Lung microvascular endothelial cell (primary cell): ENCODE measurements at places on chromosomes 5 and 9. TPM values are rescaled to one million over a fixed set of nuclear protein-coding genes. Genes with fewer than 3 reads are reported as not detected.

DNA sequence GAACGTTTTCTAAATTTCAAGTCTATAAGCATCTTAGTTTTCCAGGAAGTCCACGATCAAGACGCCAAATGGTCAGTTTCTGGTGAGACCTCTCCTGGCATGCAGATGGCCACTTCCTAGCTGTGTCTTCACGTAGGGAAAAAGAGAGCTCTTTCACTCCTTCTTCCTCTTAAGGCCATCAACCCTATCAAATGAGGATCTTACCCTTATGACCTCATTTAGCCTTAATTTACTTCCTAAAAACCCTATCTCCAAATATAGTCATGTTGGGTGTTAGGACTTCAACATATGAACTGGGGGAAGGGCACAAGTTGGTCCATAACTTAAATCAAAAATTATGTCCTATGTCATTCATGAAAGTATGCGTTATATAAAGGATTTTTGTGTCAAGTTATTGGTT is 229.5 kb downstream of the ARL15 start:
- no peak for DNase-seq

DNA sequence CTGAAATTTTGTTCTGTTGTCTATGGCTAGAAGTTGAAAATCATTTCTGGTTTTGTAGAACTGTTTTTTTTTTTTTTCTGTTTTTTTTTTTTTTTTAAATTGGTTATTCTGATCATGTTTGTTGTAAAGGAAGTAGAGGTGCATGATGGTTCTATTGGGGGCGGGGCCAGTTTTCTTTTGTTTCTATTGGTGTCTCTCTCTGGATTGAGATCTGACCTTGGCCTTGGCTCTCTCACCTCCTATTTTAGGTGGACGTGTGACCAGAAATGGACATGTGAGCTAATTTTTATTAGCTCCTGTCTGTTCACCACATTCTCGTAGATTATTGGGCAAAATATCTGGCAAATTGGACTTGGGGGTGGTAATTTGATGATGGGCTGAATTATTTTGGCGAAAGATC is 3.2 kb downstream of the ZNF618 start:
- no peak for DNase-seq

GRCh38 chr5:138789771-138790242 is 36.6 kb downstream of the CTNNA1 start:
- peak; percentile 55 for DNase-seq

- DNase-seq = no peak
Measured at GRCh38 chr5:78483809-78484521, 123.5 kb downstream of the SCAMP1 start.

- DNase-seq = no peak
Measured at GRCh38 chr9:111678293-111678692, 16.9 kb downstream of the GNG10 start.

DNA sequence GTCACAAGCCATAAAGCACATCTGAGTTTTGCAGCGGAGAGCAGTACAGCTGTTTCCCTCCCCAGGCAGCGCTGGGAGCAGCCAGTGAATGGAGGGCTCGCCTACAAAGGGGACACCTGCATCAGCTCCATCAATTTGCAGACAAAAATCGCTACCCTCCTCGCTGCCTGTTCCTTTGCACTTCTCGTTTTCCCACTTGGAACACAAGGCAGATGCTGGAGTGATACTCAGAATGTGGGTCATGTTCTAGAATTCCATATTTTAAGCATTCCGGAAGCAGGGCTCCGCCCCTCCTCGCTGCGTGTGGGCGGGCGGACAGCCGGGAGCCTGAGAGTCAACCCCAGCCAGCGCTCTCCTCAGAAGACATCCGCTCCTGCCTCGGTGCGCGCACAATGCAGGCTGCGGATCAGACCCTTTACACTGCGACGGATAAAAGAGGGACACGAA is 92.1 kb downstream of the LMNB1 start:
- DNase-seq = peak; percentile 58

GRCh38 chr9:91223000-91223399 is 138.7 kb downstream of the AUH start:
- no peak for DNase-seq

- no peak for DNase-seq
Measured at GRCh38 chr5:160537940-160538339, 116.3 kb downstream of the PTTG1 start.

- no peak for DNase-seq
Measured at GRCh38 chr5:3385991-3386519, 209.6 kb upstream of the IRX1 start.

DNA sequence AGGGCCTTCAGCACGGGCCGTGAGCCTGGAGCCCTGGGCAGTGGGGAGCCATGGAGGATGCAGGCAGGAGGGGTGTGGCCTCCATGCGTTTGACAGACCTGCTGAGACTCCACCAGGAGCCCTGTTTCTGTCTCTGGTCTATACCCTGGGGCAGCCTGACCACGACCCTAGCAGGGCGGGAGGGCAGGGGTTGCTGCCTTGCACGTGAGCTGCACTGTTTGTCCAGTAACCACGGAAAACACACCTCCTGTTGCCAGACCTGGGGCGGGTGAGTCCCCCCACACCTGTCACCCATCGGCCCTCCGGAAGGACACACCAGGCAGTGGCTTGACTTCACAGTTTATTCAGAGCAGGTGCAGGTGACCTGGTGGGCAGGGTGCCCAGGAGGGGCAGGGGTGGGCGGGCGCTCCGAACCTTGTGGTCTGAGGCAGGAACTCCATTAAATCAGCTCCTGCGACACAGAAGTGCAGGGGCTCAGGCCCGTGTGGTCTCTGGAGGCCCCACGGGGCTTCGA is 3.9 kb downstream of the LCN8 start:
- DNase-seq = no peak

- no peak for DNase-seq
Measured at GRCh38 chr9:135006911-135007570, 80.4 kb upstream of the OLFM1 start.

GRCh38 chr9:109108318-109108717 is 11.4 kb downstream of the TMEM245 start:
- peak; percentile 56 for DNase-seq

DNA sequence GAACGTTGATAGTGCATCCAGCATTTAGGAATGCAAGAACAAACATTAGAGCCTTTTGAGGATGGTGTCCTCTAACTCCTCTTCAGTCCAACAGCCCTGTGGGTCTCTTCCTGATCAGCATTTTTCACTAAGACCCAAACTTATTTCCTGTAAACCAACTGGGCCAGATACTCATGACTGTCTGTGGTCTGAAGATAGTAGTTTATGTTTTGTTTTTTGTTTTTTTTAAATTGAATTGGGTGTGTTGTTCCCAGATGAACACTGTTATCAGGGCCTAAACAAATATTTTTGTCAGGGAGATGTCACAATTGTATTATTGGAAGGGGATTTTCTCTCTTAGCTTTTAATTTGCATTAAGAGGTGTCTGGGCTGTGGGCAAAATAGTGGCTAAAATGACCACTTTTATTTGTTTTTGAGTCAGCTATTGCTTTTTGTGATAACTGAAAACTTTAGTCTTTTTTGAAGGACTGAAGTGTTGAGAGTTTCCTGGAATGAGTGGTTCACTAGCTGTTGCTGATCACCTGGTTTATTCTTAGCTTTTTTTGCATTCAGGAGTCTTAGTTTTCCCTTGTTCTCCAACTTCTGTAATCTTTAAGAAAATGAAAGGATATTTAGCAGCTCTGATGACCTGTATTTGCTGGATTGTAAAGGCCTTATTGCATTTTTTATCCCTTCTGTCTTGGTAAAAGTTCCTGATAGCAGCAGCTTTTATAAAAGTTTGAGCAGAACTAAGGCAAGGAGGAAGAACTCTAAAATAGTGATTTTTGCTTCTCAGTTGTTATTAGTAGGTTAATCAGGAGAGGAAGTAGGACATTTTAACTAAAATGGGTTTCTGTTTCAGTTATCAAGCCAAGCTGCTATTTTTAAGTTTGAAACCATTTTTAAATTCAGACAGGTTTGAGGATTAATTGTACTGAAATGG is 5.5 kb downstream of the MAN2A1 start:
- no peak for DNase-seq

GRCh38 chr5:67106626-67107342 is 89.8 kb downstream of the CD180 start:
- no peak for DNase-seq

DNA sequence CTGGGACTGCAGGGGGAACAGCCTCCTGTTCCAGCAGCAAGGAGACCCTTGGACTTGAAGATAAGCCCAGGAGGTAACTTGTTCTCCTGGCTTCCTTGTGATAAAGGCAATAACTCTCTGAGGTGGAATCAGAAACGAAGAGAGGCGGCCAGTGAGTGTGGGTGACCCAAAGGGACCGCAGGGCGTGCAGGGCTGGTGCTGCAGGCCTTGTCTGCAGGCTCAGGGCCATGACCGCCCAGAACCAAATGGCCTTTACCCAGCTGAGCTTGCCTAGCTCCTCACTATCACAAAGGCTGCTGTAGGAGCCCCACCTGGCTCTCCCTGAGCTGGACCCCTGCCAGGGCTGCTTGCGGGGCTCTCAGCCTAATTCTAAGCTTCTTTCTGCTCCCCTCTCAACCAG is 72.5 kb downstream of the NDFIP1 start:
- DNase-seq = no peak

- DNase-seq = no peak
Measured at GRCh38 chr5:27341342-27341741, 303.0 kb upstream of the CDH9 start.

Gene COL15A1
- total RNA-seq = under 0.01 TPM in 1 of 2 replicates, not detected in the other

Gene PPWD1
- total RNA-seq = 23.1 and 39.3 TPM in 2 replicates

Gene CNTFR
- not detected in 2 replicates for total RNA-seq

Gene FGF1
- total RNA-seq = under 0.01 and 0.20 TPM in 2 replicates

Gene DOCK2
- 0.20 and 0.44 TPM in 2 replicates for total RNA-seq
